Chondrocyte (in vitro differentiated cells): ENCODE measurements at places on chromosomes 7 and 10. TPM values are rescaled to one million over a fixed set of nuclear protein-coding genes. Genes with fewer than 3 reads are reported as not detected.

DNA sequence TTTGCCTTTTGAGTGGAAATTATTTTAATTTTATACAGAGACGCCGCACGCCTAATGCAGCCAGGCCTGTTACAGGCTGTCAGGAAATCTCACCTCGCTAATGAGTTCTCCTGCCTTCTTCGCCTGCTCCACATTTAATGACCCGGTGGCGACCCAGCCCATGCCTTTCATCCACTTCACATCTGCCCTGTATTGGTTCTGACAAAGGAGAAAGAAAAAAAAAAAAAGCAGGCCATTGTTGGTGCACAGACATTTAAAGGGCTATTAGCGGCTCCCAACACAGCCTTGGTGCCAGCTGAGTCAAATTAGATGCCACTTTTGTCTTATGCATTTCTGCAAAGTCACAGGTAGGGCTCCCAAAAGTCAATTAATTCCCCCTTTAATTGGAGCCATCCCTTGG is 43.3 kb downstream of the NRAP start:
- DNase-seq: no peak

DNA sequence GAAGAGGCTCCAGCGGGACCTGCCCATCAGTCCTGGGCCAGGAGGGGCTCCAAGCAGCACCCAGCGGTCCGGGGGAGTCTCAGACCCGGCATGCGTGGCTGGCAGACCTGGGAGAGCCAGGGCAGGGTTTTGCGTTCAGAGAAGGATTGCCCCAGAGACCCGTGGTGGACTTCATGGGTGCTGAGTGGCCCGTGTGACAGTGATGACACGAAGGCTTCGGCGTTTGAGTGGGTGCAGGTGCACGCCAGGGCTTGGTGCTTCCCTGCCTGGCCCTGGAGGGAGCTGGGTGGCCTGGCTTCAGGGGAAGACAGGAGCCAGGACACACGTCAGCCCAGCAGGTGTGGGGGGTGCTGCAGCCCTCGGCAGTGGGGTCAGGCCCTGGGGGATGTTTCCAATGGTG is 13.9 kb downstream of the ORAI2 start:
- no peak for DNase-seq

GRCh38 chr7:130409067-130409711 is 28.9 kb downstream of the CPA1 start:
- DNase-seq: no peak

GRCh38 chr10:100504096-100504495 is 15.6 kb downstream of the SEC31B start:
- DNase-seq: no peak

DNA sequence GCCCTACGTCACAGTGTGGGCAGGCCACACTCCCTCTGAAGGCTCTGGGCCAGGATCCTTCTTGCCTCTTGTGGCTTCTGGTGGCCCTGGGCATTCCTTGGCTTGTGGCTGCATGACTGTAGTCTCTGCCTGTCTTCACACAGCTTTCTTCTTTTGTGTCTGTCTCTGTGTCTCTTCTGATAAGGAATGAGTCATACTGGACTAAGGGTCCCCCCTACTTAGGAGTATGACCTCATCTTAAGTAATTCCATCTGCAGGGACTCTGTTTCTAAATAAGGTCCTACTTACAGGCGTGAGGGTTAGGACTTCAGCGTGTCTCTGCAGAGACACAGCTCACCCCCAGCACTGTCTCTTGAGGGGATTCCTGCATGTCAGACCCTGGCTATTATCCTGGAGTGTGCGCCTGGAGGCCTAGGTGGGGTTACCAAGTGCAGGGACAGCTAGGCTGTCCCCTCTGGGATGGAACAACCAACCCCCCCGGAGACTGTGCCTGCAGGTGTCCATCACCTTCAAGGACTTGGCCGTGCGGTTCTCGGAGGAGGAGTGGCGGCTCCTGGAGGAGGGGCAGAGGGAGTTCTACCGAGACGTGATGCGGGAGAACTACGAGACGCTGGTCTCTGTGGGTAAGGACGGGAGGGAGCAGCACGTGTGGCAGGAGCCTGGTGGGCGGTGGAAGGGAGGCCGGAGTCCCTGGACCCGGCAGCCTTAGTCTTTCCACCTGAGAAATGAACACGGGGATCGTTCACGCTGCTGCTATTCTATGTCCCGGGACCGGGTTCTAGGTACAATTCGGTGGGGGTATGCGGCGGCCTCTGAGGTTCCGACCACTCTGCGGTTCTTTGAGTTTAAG is 54.1 kb downstream of the ZNF467 start:
- DNase-seq: no peak

- no peak for DNase-seq
Observed at GRCh38 chr7:134891696-134892678, 94.3 kb upstream of the AGBL3 start.

Gene EFCAB10
- not detected in 3 replicates for total RNA-seq

Gene HMX3
- not detected in 3 replicates for total RNA-seq

Gene PAX2
- 0.62 to 0.87 TPM in 2 of 3 replicates, not detected in the other for total RNA-seq
